Fibroblast of skin of left biceps (primary cell): ENCODE measurements at places on chromosomes 13 and 19.

- no peak for DNase-seq
Measured at GRCh38 chr13:114144606-114145244, 12.3 kb upstream of the RASA3 start.

DNA sequence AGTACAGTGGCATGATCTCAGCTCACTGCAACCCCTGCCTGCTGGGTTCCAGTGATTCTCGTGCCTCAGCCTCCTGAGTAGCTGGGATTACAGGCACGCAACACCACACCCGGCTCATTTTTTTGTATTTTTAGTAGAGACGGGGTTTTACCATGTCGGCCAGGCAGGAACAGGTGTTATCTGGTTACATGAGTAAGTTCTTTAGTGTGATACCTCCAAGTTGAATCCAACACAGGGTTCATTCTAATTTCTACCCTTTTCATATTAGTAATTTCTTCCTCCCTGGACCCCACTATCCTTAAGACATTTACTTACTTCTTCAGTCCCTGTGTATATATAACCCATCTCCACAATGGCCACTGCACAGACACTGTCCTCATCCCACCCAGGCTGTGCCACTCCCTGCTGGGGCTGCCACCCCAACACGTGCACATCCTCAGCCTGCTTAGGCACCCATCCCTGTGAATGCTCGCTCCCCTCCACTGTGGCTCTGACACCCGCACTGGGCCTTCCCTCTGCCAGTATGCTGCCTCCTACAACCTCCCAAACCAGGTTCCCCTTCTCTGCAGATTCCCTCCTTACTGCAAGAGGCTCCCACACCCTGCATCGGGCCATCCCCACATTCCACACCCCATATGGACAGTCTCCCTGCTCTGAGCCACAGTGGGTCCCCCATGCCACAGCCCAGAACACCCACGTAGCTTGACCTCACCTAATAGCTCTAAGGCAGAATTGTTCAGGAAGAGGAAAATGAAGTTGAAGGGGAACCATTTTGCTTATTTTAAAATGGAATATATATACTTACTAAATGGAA lies 147.1 kb downstream of the TBC1D4 start:
- no peak for DNase-seq

DNA sequence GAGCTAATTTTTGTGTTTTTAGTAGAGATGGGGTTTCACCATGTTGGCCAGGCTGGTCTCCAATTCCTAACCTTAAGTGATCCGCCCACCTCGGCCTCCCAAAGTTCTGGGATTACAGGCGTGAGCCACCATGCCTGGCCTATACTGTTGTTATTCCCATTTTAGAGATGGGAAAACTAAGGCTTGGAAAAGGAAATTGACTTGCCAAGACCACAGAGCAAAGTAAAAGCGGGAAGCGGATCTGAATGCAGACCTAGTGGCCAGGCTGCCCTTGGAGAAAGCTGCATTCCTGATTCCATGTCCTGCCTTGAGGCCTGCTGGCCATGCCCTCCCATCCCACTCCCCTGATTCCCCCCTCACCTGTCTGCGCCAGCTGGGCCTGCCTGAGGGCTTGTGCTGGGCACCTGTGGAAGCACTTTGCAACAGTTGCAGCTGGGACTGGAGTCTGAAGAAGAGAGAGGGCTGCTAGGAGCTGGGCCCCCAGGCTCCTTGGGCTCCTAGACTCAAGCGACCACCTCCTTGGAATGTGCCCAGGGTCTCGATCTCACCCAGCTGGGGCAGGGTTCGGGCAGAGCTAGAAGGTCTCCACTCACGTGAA lies 5.7 kb downstream of the PALM3 start:
- no peak for DNase-seq

GRCh38 chr13:31081316-31081715 lies 80.4 kb downstream of the HSPH1 start:
- DNase-seq, result no peak

GRCh38 chr13:56659041-56659471 lies 481.7 kb upstream of the PRR20A start:
- DNase-seq, result no peak

- no peak for DNase-seq
Measured at GRCh38 chr13:107767119-107767518, 448.2 kb downstream of the LIG4 start.

DNA sequence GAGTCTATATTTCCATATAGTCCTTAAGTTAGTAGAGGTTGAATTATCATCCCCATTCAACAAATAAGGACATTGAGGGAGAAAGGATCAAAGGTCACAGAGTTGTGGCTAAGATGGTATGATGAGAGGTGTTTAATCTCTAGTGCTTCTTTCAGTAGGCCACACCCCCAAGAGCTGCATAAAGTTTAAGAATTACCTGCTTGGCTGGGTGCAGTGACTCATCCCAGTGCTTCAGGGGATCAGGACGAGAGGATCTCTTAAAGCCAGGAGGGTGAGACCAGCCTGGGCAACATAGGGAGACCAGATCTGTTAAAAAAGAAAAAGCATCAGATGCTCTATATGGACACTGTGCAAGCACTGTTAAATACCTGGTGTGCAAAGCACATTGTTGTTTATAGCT lies 560.0 kb upstream of the KLHL1 start:
- DNase-seq, result no peak

DNA sequence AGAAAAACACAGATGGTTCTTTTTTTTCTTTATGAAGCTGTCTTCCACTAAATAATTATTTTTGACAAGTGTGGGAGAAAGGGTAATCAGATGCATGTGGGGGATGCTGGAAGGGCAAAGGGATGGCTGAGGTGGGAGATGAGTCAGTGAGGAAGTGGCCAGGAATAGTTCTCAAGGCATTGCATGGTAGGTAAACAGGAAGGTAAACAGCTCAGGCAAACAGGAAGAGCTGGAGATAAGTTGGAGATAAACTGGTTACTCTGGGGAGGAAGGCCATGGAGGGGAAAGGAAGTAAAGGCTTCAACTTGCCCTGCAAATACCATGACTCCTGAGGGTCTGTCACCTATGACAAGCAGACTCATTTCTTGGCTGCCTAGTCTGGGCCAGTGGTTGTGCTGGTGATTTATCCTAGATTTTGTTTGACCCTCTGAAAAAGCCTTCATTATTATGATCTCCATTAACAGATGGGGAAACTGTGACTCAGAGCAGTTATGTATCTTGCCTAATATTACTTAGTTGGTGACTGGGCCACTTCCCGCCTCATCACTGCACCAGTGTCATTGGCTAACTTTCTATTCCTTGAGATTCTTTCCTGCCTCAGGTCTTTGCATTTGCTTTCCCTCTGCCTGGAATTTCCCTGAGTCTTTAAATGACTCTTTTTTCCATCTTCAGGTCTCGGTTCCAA lies 17.1 kb downstream of the ACTL9 start:
- no peak for DNase-seq

GRCh38 chr13:77029436-77029835 lies 2.5 kb upstream of the FBXL3 start:
- DNase-seq, result no peak

DNA sequence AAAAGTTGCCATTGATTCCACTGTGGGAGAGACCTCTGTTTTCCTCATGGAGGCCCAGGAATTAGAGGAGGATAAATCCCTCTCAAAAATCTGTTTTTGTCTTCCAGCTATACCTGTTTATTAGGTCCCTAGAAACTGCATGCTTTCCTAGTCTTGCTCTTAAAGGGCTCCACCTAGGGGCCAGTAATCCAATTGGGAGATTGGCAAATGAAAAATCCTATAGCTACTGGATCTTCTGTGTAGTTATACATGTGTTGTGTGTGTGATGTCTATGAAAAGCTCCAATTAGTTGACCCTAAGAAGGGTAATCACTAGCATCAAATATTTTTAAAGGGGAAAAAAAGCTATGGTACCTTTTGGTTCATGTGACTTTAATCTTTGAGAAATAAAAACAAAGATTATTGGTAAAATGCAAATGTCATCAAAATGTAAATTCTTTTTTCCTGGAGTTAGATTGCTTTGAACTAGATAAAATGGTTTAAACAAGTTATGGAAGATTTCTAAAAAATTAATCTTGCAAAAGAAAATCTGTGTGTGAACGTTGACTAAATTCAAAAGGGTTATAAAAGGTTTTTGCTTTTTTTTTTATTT lies 63.4 kb upstream of the C1QTNF9B start:
- no peak for DNase-seq

DNA sequence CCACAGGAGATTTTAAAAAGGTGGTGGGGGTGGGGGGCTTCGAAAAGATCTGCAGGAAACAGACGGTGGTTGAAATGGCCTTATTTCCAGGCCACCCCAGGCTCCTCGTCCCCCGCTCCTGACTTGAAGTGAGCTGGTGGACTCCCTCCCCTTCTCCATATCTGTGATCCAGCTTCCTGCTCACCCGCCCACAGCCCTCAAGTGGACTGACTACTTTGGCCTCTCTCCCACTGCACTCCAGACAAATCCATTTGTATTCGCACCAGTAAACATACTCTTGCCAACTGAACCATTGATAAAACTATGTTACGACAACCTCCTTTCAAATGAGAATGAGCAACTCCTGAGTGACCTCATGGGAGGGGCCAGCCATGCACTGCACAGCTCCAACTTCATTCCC lies 259.5 kb downstream of the COL4A1 start:
- peak; percentile 23 for DNase-seq

DNA sequence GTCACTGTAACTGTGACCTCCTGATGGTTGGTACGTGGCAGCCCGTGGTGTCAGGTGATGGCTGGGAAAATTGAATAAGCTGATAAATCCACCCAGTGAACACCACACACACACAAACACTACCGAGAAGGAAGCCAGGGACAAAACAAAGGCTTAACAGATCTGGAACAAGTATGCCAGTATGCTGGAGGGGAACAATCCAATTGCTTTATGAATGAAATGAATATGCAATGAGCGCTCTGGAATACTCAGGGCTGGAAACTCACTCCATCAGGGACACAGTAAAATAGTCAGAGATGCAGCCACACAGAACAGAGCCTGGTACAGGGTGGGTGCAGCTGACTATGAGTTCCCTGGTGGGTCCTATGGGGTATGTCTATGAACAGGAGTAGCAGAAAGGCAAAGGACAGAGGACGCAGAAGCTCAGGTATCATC lies 16.7 kb downstream of the TMTC4 start:
- DNase-seq, result no peak

DNA sequence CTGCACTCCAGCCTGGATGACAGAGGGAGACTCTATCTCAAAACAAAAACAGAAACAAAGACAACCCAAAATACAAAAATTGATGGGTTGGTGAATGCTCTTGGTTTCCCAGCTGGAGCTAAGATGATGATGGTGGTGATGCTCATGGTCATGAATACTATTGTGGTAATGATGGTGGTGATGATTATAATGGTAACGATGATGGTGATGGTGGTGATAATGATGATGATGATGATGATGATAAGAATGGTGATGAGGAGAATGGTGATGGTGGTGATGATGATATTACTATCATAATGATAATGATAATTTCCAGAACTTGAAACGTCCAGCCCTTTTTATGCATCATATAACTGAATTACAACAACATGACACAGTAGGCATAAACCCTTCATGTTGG lies 40.1 kb downstream of the VAV1 start:
- no peak for DNase-seq

- no peak for DNase-seq
Measured at GRCh38 chr19:4256563-4256962, 9.7 kb downstream of the YJU2 start.

- DNase-seq, result no peak
Measured at GRCh38 chr13:30622551-30622950, 4.8 kb downstream of the USPL1 start.

GRCh38 chr19:41225238-41226052 lies 6.4 kb downstream of the AXL start:
- peak; percentile 97 for DNase-seq

- DNase-seq, result no peak
Measured at GRCh38 chr19:33177417-33177979, 16.6 kb upstream of the LRP3 start.

- DNase-seq, result no peak
Measured at GRCh38 chr13:113090415-113090770, 15.2 kb upstream of the F7 start.

- peak; percentile 37 for DNase-seq
Measured at GRCh38 chr19:6021878-6022569, 44.1 kb upstream of the RANBP3 start.

GRCh38 chr13:112725346-112726015 lies 35.6 kb downstream of the ATP11A start:
- no peak for DNase-seq

DNA sequence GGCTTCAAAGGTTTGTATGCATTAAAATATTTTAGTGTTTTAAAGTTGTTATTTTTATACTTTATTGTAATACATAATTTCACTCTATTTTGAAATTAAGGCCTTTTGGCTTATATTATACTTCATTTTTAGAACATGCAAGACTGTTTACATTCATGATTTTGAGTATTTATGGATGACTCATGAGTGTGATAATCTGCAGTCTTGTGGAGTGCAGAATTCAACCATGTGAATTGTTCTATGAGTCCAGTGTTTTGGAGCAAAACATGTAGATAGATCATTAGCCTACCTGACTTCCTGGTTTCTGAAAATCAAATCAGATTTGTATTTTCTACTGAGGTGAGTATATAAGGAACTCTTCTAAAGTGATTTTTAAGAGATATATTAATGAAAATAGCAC lies 241.8 kb downstream of the PCCA start:
- no peak for DNase-seq

- no peak for DNase-seq
Measured at GRCh38 chr13:93222976-93223375, 3.6 kb upstream of the GPC6 start.

DNA sequence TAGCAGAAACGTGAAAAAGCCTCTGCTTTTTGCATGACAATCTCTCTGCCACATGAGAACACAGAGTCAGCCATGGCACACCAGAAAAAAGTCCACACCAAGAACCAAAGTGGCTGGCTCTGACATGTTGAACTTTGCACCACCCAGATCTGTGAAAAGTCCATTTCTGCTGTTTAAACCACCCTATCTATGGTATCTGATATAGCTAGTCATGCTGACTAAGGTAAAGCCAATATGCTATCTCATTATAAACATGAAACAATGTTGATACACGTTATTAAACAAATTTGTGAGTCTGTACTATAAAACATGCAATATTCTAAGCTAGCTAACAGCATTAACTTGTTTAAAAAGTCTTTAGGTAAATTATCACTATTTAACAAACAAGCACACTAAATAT lies 21.0 kb upstream of the ZNF432 start:
- no peak for DNase-seq

- no peak for DNase-seq
Measured at GRCh38 chr19:45768655-45768983, 433 bp downstream of the SIX5 start.
